Inflammatory macrophage (primary cell): ENCODE measurements at places on chromosomes 6 and 20.

DNA sequence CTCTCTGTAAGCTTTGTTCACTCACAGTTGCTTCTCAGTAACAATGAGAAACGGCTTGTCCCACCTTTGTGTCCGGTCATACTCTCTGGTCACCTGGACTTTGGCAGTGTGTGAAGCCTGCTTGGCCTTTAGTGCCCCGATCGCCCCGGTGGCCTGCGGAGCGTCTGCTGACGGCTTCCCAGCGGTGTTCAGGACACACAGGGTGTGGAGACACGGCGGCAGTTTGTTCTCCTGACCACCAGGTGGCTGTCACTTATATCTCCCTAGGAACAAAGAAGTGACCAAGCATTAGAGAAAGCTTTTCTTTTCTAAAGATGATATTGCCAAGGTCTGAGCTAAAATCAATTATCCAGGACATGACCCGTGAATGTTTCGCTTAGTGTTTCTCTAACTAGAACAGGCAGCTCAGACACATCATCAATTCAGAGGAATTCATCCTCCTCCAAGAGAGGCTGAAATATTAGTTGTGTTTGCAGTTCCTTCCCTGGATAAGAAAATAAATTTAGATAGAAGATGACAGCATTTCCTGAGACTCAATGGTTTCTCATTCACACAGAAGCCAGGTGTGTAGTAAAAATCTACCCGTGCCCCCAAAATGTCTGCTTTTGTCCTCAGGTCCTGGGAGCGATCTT lies 167.4 kb upstream of the THBS2 start:
- DNase-seq = no peak

DNA sequence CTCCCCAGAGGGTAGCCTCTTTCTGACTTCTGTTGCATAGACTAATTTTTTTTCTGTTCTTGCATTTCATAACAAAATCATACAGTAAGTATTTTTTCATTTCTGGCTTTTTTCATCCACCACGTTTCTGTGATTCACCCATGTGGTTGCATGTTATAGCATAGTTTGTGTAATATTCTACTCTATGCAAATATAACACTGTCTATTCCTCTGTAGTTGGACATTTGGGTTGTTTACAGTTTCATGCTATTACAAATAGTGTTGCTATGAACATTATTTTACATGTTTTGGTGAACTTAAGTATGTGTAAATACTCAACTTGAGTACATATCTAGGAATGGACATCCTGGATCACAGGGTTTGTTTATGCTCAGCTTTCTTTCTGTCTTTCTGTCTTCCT lies 187.2 kb upstream of the KCNG1 start:
- no peak for DNase-seq

GRCh38 chr20:61555566-61555965 lies 303.5 kb downstream of the CDH4 start:
- no peak for DNase-seq

DNA sequence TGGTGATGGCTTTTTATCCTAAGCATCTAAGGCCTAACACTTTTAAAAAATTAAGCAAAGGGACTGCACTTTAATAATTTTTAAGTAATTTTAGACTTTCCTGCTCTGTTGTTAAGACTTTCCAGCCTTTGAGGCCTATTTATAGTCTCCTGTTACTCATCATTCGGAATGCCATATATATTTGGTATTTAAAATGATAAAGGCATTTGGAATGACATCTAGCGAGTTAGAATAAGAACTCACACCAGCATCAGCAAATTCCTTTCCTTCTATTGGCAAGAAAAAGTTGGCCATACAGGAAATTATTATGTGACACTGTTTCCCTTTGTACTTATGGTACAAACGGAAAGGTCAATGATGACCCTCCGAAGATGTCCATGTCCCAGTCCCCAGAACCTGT lies 88.1 kb upstream of the STMND1 start:
- DNase-seq = no peak

DNA sequence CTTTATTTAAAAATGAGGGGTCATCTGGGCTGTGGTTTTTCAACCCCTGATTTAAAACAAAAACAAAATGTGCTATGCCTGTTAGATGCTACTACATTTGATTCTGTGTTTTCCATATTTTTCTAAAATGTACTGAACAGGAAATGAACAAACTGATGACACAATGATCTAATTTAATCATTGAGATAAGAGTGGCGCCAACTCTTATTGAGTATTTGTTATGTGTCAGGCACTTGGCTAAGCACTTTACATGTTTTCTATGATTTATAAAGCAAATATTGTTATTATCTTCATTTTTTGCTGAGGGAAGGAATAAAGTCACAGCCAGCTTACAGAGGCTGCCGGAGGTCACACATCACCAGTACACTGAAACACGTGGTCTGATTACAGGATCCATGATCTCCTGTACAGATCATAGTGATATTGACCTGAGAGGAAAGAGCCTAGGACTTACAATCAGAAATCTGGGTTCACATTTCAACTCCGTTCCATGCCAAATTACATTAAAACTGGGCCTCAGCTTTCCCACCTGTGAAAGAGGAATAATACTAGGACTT lies 166.7 kb downstream of the ESR1 start:
- DNase-seq = no peak

GRCh38 chr20:1322511-1323245 lies 6.3 kb downstream of the SDCBP2 start:
- DNase-seq = no peak

DNA sequence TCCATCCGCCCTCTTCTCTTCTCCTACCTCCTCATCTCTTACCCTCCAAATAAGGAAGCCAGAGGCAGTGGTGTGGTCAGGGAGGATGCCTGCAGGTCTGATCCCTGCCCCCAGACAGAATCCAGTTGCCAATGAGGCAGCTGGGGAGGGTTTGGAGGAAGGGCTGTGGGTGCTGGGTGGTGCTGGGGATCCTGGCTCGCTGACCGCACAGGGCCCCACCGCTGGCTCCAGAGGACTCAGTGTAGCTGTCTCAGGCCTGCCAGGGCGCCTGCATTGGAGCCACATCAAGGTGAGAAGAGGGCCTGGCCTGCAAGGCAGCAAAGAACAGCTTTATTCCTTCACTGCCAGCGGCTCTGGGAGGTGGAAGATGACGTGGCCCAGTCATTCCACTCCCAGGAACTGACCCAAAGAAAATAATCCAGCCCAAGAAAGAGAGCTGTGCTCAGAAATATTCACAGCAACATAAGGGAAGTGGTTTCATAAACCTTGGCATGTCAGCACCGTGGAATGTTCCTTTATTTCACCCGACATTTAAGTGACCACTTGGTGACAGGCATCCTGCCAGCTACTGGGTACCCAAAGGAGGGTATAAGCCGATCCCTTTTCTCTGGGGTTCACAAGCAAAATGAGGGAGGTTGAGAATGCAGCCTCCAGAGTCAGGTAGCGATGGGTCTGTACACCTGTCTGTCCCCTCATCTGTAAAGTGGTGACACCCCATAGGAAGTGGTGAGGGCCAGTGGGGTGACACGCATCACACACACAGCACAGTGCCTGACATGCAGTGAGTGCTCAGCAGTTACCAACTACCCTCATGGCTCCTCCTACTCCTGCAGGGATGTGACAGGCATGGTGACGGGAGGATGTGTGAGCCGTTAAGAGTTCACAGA lies 125.1 kb downstream of the SNX5 start:
- DNase-seq = no peak

GRCh38 chr6:52500238-52501129 lies 76.4 kb downstream of the TRAM2 start:
- DNase-seq = no peak

DNA sequence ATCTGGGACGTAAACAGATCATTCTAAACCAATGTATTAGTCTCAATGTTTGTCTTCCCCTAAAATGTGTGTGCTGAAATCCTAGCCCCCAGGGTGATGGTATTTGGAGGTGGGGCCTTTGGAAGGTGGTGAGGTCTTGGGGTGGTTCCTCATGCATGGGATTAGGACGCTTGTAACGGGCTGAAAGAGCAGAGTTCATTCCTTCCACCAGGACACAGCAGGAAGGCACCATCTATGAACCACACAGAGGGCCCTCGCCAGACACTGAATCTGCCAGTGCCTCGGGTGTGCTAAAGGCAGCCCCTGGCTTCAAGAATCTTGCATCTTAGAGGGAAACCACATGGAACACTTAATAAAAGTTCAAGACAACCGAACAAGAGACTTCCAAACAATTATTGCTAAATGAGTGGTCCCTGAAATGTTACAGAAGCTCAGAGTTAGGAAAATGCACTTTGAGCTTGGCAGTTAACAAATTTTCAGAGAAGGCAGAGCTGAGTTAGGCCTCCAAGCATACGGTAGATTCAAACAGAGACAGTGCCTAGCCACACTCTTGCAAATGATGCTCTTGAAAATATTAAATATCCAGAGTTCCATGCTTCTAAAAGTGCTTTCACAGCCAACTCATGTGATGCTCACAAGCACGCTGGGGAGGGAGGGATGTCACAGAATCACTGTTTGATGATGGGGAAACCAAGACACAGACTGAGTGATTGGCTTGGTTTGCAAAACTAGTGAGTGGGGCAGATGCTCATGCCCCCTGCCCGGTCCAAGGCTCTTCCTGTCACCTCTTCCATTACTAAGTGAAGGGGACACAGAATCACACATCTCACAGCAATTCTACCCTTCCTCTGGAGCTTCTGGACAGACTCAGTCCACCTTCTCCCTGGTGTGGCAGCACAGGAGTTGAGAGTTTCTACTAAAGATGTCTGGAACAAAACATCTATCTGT lies 27.4 kb downstream of the TBC1D7 start:
- DNase-seq = no peak

- DNase-seq = peak; percentile 64
Measured at GRCh38 chr6:39225946-39226437, 3.3 kb downstream of the KCNK5 start.

DNA sequence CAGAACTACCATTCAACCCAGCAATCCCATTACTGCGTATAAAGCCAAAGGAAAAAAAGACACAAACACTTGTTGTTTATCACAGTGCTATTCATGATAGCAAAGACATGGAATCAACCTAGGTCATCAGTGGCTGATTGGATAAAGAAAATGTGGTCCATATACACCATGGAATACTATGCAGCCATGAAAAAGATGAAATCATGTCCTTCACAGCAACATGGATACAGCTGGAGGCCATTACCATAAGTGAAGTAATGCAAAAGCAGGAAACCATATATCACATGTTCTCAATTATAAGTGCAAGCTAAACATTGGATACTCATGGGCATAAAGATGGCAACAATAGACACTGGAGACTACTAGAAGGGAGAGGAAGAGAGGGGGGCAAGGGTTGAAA lies 299.6 kb downstream of the ADGRG6 start:
- no peak for DNase-seq

GRCh38 chr6:20403070-20403765 lies 1.5 kb downstream of the E2F3 start:
- DNase-seq = peak; percentile 95

- no peak for DNase-seq
Measured at GRCh38 chr6:11428895-11429294, 108.7 kb upstream of the TMEM170B start.

- DNase-seq = peak; percentile 88
Measured at GRCh38 chr20:54132612-54133433, 41.0 kb downstream of the CYP24A1 start.

GRCh38 chr6:33424855-33425667 lies 5.2 kb downstream of the SYNGAP1 start:
- DNase-seq = no peak

GRCh38 chr6:163165155-163165910 lies 249.2 kb upstream of the QKI start:
- DNase-seq = no peak

DNA sequence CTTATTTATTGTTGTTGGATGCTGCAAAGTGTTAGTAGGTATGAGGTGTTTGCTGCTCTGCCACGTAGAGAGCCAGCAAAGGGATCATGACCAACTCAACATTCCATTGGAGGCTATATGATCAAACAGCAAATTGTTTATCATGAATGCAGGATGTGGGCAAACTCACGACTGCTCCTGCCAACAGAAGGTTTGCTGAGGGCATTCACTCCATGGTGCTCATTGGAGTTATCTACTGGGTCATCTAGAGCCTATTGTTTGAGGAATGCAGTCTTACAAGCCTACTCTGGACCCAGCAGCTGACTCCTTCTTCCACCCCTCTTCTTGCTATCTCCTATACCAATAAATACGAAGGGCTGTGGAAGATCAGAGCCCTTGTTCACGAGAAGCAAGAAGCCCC lies 12.1 kb downstream of the MICB start:
- no peak for DNase-seq

GRCh38 chr20:14337400-14338171 lies at the start of gene FLRT3:
FLRT3 (minus strand) TSS chr20:14337612; CDS start chr20:14327506, 10,106 bp downstream.
- peak; percentile 12 for DNase-seq

DNA sequence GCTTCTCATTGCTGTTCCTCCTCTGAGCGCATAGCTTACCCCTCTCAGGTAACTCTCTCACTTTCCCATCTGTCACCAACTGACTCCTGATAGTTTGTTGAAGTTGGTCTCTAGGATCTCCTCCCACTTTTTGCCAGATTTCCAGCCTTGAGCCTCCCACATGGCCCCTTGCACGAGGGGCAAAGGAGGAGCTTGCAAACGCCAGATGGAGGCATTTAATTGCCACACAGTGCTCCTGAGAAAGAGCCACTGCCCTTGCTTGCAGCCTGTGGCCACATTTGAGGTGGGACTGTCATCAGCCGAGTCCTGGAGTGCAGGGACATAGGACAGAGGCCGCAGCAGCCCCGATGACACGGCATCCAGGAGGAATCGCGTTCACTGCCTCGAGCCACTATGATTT lies 348.7 kb downstream of the SMOC2 start:
- no peak for DNase-seq

DNA sequence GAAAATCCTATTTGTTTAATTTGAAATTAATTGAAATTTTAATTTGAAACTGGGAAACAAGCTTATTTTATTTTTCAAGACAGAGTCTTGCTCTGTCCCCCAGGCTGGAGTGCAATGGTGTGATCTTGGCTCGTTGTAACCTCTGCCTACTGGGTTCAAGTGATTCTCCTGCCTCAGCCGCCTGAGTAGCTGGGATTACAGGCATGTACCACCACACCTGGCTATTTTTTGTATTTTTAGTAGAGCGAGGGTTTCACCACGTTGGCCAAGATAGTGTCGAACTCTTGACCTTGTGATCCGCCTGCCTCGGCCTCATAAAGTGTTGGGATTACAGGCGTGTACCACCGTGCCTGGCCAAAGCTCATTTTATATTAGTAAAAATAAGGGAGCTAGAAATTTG lies 4.2 kb downstream of the SRSF3 start:
- DNase-seq = no peak

- DNase-seq = no peak
Measured at GRCh38 chr6:109053336-109053735, 41.3 kb downstream of the SESN1 start.

DNA sequence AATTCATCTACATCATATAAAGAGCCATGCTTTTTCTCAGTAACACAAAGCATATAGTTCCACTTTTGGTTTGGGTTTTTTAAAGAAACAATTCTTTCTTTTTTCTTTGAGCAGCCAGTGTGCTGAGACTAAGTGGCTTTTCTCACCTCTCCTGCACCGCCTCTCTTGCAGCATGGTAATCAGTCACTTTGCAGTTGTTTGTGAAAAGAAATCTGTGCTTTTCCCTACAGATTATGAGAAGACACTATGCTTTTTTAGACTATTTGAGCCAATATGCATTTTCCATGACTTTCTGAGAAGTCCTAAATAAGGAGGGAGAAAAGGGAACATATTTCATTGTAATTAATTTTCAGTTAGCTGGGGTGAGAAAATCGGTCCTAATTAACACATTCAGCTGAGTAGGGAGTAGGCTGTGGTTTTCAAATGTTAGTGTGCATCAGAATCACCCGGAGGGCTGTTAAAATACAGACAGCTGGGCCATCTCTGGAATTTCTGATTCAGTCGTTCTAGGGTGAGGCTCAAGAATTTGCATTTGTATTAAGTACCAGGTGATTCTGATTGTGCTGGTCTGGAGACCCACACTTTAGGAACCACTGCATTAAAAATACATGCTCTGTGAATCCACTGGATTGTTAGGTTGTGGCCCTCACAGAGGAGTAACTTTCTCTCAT lies 155.2 kb downstream of the TINAG start:
- DNase-seq = no peak
